ENCODE measurements at places on chromosomes 11 and 22. TPM values are rescaled to one million over a fixed set of nuclear protein-coding genes. Genes with fewer than 3 reads are reported as not detected.

Gene USP2
- 2.1 TPM for total RNA-seq

Gene CTSC
- 62.9 TPM for total RNA-seq

Gene CFAP300
- total RNA-seq, result 1.3 TPM

Gene COMT
- total RNA-seq, result 263 TPM

Gene MS4A7
- total RNA-seq, result not detected

Measured in MG63 (cell line).